ENCODE measurements at places on chromosomes 16 and 17.
A peak's percentile ranks its signal among the peaks of the same experiment; 100 is the strongest.

DNA sequence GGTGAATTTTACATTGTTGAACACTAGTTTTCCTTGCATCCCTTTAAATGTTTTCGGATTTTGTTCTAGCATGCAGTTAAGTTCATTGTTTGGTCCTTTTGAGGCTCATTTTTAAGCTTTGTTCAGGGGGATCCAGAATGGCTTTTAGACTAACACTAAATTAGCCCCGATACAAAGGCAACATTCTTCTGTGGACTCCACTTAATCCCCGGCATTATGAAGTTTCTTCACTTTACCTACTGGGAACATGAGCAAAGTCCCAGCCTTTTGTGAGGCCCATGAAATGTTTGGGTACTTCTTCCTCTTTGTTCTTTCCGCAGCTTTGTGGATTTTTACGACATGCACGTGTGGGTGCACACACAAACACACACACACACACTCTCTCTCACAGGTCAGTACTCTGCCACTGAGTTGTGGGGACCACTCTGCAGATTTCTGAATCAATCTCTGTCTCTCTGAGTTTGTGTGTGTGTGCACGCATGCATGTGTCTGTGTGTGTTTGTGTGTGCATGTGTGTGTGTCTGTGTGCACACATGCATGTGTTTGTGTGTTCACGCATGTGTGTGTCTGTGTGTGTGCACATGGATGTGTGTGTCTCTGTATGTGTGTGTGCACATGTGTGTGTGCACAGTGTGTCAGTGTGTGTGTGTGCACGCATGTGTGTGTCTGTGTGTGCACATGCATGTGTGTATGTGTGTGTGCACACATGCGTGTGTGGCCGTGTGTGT is 240.4 kb upstream of the TNRC6C start:
- no peak for DNase-seq

- no peak for DNase-seq
These were observed 14.1 kb upstream of the MAPK3 start for GRCh38 chr16:30136971-30137605.

DNA sequence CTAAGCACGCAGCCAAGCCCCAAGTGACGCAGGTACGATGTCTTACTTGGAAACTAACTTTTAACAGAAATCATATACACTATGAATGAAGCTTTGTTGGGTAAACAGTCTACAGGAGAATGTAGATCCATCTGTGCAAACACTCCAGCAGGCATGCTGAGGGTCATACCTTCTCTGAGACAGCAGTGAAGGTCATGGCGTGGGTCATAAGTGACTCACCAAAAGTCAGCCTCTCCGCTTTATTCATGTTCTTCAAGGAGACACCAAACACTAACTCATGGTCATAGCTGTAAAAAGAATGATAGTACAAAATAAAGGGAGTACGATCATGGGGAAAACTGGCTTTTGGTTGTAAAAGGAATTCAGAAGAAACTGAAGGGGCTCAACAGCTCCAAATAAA is 20.6 kb downstream of the BLMH start:
- DNase-seq: no peak

GRCh38 chr17:72657467-72658317 is 434.8 kb downstream of the SLC39A11 start:
- no peak for DNase-seq

DNA sequence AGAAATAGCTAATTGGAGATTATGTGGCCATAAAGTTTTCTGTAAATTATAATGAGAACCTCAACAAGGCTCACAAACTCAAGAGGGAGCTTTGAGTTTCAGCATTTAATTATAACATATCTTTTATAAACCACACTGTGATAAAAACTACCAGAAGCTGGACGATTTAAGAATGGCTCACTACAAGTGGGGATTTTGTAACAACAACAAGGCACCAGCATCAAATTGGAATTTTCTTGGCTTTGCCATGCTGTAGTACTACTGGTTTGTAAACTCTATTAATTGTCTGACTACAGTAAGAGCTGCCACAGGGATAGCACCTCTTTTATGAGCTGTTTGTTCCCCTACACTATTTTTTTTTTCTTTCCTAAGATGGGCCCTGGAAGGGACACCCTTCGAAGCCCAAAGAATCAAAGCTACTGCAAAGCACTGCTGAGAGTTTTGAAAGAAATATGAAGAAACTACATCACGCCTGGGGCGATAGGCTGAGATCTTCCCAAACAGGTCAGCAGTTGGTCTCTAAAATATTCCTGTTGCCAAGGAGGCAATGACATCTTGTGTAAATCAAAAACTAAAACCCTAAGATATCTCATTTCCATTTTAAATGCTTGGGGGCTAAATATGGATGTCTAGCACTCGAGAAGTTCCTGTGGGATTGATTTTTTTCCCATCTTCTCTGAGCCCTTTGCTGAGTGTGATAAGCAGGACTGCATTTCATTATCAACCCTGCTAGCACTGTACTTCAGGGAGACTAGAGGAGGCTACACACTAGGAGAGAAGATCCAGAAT is 40.9 kb downstream of the SKAP1 start:
- no peak for DNase-seq

DNA sequence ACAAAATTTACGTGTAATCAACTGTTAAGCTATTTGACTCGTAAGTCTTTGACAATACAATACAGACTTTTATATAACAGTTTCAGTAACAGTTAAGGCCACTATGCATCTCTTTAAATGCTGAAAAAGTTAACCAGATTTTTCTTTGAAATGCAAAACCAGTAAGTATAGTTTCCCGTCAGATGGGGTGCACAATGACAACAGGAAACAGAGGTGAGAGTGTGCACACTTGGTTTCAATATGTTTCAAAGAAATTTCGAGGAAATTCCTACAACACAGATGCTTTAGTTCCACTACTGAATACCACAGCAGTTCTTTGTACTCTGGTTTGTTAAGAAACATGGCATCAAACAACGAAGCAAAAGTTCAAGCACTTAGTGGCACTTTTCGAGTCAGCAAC is 48.4 kb downstream of the RNF157 start:
- DNase-seq: no peak

GRCh38 chr17:30113213-30113612 is 3.4 kb upstream of the NSRP1 start:
- peak; percentile 49 for DNase-seq

GRCh38 chr17:40522250-40522960 is 21.0 kb upstream of the TNS4 start:
- DNase-seq: no peak

- DNase-seq: no peak
These were observed 147.4 kb upstream of the RPH3AL start for GRCh38 chr17:499951-500461.

DNA sequence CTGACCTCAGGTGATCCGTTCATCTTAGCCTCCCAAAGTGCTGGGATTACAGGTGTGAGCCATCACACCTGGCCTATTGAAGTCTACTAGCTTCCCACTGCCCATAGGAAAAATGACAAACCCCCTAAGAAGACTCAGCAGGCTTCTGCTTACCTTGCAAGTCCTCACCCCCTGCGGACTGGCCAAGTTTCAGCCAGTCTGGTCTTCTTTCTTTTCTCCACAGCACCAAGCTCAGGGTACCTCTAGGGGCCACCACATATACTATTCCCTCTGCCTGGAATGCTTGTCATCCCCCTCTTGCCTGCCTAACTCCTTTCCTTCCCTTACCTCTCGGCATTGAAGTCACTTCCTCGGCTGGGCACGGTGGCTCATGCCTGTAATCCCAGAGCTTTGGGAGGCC is 31.2 kb downstream of the ABCC3 start:
- no peak for DNase-seq

- DNase-seq: no peak
These were observed 1.6 kb downstream of the GALNS start for GRCh38 chr16:88855176-88855575.

- DNase-seq: peak; percentile 69
These were observed 210.4 kb downstream of the CA10 start for GRCh38 chr17:51948128-51948527.
